Spinal cord (tissue), 10 donors: ENCODE measurements at places on chromosomes 7 and 10. TPM values are rescaled to one million over a fixed set of nuclear protein-coding genes. Genes with fewer than 3 reads are reported as not detected.

- no peak overlapping the region for H3K4me3 ChIP-seq
- no peak overlapping the region for H3K27ac ChIP-seq
- no peaks in the 10 kb centered on the region for H3K4me1 ChIP-seq
- H3K36me3 ChIP-seq: peaks cover 4% of the 10 kb centered on the region
- no peaks in the 10 kb centered on the region for H3K27me3 ChIP-seq
Observed at GRCh38 chr7:65953890-65954450, 28.0 kb downstream of the GUSB start.

GRCh38 chr10:95346715-95347401, 56.1 kb upstream of the PDLIM1 start:
- no peaks in the 10 kb centered on the region for H3K27me3 ChIP-seq
- no peak for DNase-seq
- peaks cover 24% of the 10 kb centered on the region for H3K36me3 ChIP-seq
- H3K4me1 ChIP-seq: no peaks in the 10 kb centered on the region

DNA sequence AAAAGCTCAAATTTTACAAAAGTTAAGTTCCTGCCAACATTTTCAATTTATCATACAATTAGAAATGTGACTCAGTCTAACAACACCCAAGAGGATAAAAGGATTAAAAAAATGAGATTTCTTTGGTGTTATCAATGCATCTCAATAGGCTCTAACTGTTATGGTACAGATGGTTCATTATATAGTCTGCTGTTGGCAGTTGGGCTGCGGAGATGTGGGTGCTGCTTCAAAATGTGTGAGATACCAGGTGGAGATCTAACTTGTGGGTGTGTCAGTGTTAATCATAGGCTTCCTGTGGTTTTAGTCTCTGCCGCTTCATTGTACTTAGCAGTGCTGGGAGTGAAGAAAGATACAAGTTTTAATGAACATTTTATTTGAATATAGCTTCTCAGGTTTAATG, 231.2 kb downstream of the EXOC4 start:
- no peak for DNase-seq
- no peak overlapping the region for H3K4me3 ChIP-seq
- no peak overlapping the region for H3K27ac ChIP-seq
- no peaks in the 10 kb centered on the region for H3K4me1 ChIP-seq
- H3K36me3 ChIP-seq: no peaks in the 10 kb centered on the region
- no peaks in the 10 kb centered on the region for H3K27me3 ChIP-seq

DNA sequence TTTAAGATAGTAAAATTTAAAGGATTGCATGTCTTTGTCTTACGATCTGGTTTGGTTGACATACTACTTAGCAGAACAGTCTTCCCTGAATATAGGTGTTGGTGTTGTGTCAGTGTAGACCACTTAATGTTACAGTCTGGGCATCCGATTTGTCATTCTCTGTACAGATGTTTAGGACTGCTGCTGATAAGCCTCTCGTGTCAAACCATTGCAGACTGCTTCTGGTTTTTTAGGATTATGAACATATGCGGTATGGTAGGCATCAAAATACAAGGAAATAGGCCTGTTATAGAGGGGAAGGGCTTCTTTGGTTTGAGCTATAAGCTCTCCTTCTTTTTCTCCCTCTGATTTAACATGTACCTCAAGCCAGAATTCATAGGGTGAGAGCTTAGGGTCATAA, 7.4 kb downstream of the CYP3A43 start:
- no peaks in the 10 kb centered on the region for H3K27me3 ChIP-seq
- no peak overlapping the region for H3K27ac ChIP-seq
- H3K36me3 ChIP-seq: no peaks in the 10 kb centered on the region
- H3K4me3 ChIP-seq: no peak overlapping the region
- H3K4me1 ChIP-seq: no peaks in the 10 kb centered on the region

DNA sequence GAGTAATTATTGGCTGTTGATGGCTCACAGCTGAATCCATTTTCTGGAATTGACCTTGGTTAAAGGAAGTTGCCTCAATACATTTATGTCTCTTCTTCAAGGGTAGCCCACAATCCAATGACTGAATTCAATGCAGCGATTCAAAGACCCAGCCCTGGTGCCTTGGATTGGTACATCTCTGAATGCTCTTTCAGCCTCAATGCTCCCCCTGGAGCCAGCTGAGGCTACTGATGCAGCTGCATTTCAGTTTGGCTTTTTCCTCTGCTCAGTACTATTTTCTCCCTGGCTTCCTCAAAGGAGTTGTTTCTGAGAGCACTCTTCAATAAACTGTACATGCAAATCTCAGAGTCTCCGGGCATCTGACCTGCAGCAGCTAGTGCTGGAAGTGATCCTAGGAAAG, 633 bp upstream of the EBLN1 start:
- no peak overlapping the region for H3K4me3 ChIP-seq
- H3K4me1 ChIP-seq: no peaks in the 10 kb centered on the region
- H3K27me3 ChIP-seq: no peaks in the 10 kb centered on the region
- peak; percentile 13 for DNase-seq
- H3K36me3 ChIP-seq: no peaks in the 10 kb centered on the region
- H3K27ac ChIP-seq: no peak overlapping the region

- H3K27me3 ChIP-seq: no peaks in the 10 kb centered on the region
- no peak for DNase-seq
- no peak overlapping the region for H3K4me3 ChIP-seq
- H3K36me3 ChIP-seq: no peaks in the 10 kb centered on the region
- no peaks in the 10 kb centered on the region for H3K4me1 ChIP-seq
Observed at GRCh38 chr7:12674861-12675260, 12.6 kb upstream of the ARL4A start.

DNA sequence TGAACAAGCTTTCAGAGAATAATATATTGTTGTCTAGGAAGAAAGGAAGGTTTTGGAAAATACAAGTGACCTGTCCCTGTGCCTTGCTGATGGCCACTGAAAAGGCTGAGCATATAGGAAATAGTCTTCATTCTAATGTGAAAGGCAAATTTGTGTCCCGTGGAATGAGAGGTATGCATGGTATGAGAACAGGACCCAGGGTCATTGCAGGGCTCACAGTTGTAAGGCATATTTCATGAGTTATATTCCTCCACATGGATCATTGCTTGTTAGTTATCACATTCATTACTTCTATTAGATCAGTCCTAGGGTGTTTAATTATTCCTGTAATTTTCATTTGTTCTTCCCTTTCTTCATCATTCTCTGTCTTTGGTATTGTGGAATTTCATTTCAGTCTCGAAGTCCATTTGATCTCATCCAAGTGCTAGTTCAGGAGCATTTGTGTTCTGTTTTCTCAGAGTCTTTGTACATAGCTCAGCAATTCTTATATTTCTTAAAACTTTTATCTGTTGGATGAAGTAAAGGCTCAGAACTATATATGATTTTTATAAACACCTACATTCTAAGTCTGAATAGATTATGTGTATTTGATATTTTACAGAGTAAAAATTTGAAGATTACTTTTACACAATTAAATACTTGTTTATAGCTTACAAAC, 39.4 kb upstream of the ARHGAP21 start:
- H3K4me3 ChIP-seq: no peak overlapping the region
- no peak for DNase-seq
- H3K4me1 ChIP-seq: no peaks in the 10 kb centered on the region
- H3K27ac ChIP-seq: no peak overlapping the region
- no peaks in the 10 kb centered on the region for H3K27me3 ChIP-seq
- no peaks in the 10 kb centered on the region for H3K36me3 ChIP-seq

The TAS2R38 gene
- not detected for total RNA-seq

The SPAG6 gene
- 19.4 TPM for total RNA-seq

The PLA2G12B gene
- total RNA-seq: not detected

The SAMD9L gene
- 26.1 TPM for total RNA-seq

The GIMAP4 gene
- total RNA-seq: 46.2 TPM

The BUD23 gene
- total RNA-seq: 24.6 TPM

The RHOBTB1 gene
- total RNA-seq: 55.4 TPM

The PRR15 gene
- 0.30 TPM for total RNA-seq
